NCI-H1417 (cell line): ENCODE measurements at places on chromosomes 16 and 17.
A peak's percentile ranks its signal among the peaks of the same experiment; 100 is the strongest.

DNA sequence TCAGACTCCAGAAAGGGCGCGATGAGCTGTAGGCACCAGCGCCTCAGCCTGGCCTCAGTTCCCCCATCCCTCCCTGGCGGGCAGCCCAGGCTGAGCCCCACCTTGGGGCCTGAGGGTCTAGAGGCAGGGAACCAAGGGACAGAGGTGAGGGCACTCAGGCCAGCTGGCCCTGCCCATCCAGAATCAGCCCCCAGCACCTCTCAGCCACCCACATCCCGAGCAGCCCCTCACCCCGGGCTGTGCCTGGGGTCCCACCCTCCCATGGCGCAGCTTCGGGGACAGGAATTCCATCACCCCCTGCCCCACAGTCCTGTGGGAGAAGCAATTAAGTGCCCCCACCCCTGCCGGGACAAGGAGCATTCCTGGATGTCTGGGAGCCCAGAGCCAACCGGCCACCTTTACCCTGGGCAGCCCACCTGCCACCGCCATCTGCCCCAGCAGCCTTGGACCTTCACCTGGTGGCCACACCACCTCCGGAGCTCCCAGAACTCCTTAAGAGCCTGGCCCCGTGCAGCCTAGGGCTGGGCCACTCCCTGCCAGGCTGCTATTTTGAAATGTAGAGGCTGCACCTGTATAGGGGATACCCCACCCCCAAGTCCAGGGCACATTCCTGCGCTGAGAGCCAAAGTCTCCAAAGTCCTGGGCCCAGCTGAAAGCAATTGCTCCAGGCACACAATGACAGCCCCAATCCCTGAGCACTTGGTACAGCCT, 33.7 kb upstream of the PVALEF start:
- no peak for DNase-seq

DNA sequence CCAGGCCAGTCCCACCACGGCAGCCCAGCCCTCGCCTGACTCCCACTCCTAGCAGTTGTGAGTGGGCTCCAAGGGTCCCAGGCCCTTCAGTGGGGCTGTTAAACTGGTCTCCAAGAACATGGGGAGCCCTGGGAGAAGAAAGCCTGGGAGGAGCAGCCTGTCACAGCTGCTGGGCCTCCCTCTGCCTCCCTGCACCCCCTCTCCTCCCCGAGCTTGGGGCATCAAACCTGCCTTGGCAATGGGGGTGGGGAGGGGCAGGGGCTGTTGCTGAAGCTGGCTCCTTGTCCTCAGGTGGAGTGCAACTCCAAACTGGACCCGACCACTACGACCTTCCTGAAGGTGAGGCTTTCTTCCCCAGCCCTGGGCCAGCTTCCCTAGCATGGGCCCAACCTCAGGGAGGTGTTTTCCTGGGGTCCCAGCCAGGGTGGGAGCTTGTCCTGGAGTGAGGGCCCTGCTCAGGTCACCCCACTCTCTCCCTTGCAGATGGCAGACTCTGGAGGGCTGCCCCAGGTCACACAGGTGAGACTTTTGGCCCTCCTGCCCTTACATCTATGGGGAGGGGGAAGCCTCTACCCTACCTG, 6.6 kb upstream of the SETD6 start:
- no peak for DNase-seq

- DNase-seq, result no peak
These were observed 3.6 kb upstream of the AATF start for GRCh38 chr17:36945140-36945539.

DNA sequence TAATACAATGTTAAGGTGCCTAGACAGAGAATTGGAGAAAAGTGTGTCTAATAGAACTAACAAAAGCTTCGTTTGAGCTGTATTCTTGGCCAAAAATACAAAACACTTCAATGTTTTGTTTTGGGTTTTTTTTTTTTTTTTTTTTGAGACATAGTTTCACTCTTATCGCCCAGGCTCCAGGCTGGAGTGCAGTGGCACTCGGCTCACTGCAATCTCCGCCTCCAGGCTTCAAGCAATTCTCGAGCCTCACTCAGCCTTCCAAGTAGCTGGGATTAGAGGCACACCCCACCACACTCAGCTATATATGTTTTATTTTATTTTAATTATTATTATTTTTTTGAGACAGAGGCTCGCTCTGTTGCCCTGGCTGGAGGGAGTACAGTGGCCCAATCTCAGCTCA, 38.3 kb upstream of the CARMIL2 start:
- no peak for DNase-seq

GRCh38 chr16:69057400-69058378, 47.8 kb upstream of the HAS3 start:
- peak; percentile 30 for DNase-seq

- no peak for DNase-seq
These were observed 147.1 kb downstream of the CHD9 start for GRCh38 chr16:53201900-53202299.

DNA sequence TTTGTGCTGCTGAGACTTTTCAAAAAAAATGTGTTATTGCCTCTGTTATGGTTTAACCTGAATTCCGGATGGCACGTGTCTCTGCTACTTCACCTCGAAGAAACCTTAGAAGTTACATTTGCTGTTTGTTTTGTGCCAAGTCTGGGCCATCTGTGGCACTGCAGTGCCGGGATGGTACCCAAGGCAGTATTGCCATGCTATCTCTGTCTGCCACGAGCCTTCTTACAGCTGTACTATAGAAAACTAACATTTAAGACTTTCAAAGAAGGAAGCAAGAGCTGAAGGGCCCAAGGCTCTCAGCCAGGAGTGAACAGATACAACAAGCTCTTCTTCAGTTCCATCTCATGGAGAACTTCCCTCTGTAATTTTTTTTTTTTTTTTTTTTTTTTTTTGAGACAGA, 73.7 kb upstream of the NOL11 start:
- no peak for DNase-seq

DNA sequence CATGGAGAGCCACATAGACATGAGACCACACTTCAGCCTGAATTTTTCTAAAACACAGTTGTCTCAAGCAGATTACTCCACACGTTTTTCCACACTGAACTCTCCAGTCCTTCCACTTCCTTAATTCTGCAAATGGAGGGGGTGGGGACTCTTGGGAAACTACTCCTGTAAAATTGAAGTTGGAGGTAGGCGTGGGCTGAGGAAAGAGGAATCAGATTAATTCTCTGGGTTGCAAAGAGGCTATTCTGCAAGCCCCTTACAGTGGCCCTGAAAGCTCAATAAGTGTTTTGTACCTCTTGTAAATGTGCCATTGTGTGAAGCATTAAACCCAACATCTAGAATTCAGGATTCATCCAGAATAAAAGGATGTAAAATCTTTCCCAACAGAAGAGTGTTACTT, 9.6 kb downstream of the MARVELD3 start:
- DNase-seq, result no peak
